ENCODE measurements at places on chromosomes 11 and 22.

DNA sequence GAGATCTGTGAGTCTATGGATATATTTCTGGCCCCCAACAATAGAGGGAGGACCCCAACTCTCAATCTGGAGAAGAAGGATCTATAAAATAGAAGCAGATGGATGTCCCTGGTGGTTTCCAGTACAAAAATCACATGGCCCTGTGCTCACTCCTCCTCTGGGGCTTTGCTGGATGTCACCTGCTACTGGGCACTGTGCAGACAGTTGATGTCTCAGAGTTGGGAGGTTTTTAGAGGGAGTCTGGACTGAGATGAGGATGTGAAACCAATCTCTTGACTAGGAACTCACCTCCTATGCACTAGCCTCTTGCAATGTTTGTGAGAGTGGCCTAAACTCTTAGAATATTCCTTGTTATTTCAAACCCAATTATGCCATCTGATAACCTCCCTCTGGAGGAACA, 107.2 kb downstream of the SCN3B start:
- DNase-seq, result no peak

DNA sequence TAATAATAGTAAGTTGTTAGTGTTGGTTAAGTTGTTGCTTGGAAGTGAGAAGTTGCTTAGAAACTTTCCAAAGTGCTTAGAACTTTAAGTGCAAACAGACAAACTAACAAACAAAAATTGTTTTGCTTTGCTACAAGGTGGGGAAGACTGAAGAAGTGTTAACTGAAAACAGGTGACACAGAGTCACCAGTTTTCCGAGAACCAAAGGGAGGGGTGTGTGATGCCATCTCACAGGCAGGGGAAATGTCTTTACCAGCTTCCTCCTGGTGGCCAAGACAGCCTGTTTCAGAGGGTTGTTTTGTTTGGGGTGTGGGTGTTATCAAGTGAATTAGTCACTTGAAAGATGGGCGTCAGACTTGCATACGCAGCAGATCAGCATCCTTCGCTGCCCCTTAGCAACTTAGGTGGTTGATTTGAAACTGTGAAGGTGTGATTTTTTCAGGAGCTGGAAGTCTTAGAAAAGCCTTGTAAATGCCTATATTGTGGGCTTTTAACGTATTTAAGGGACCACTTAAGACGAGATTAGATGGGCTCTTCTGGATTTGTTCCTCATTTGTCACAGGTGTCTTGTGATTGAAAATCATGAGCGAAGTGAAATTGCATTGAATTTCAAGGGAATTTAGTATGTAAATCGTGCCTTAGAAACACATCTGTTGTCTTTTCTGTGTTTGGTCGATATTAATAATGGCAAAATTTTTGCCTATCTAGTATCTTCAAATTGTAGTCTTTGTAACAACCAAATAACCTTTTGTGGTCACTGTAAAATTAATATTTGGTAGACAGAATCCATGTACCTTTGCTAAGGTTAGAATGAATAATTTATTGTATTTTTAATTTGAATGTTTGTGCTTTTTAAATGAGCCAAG, 2.7 kb downstream of the NEAT1 start:
- DNase-seq, result no peak

GRCh38 chr22:38706101-38706900, 557 bp downstream of the GTPBP1 start:
- DNase-seq, result no peak

- no peak for DNase-seq
Measured at GRCh38 chr11:61963282-61964057, 4.0 kb downstream of the FTH1 start.

DNA sequence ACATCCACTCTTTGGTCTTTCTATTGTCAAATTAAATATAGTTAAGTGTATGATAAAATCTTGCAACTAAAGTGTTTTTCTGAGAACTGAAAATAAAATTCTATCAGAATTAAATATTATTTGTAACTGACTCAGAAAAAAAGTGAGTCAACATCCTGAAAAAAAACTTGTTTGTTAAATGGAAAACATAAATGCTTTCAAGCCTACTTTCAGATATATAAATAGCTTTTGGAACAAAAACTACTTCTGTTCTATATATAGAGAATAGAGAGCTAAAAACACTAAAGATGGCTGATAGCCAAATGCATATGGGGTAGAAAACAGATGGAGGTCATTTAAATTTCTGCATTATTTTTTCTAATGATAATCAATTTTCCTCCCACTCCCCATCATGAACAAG, 61.8 kb downstream of the PIK3C2A start:
- DNase-seq, result no peak

Data from GOT3 (cell line).